Transverse colon (tissue), 4 donors: ENCODE measurements at places on chromosomes 4 and X. TPM values are rescaled to one million over a fixed set of nuclear protein-coding genes. Genes with fewer than 3 reads are reported as not detected.

Gene DMRTC1
- not detected for total RNA-seq

Gene HSFX1
- 1.6 TPM for total RNA-seq

Gene UGT2B7
- 5.6 TPM for total RNA-seq

Gene VCX
- total RNA-seq = not detected

Gene NOP14
- total RNA-seq = 10.0 TPM

DNA sequence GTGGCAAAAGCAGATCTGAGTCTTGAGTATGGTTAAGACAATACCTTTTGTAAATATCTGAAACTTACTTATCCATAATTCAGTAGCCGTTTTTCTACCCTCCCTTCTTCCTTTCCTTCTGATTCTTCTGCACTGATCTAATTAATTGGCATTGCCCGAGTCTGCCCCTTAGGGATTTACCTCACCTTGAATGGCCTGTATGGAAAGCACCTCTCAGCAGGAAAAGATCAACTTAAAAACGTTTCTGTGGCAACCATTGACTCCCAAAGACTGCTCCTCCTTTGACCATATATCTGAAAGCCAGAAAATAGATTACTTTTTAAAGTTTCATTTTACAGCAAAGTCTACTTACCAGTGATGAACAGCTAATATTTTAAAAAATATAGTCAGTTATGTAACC, 496.5 kb upstream of the LCORL start:
- H3K27me3 ChIP-seq = no peaks in the 10 kb centered on the region
- no peaks in the 10 kb centered on the region for H3K36me3 ChIP-seq
- no peak for DNase-seq
- no peak overlapping the region for H3K4me3 ChIP-seq
- H3K27ac ChIP-seq = no peak overlapping the region

DNA sequence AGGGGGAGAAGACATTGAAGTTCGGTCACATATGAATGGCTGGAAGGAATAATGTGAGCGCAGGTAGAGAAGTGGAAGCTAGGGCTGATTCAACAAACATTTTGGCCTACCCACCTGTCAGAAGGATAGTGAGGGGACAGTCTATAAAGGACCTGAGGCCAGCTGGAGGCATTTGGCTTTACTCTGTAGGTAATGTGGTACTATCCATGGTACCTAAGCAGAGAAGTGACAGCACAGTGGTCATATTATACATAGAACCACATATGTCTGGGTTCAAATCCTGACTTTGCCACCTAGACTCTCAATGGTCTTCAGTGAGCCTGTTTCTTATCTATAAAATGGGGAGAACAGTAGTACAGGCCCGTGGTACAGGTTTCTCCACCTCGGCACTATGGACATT, 257.1 kb downstream of the EVC2 start:
- DNase-seq = no peak
- no peaks in the 10 kb centered on the region for H3K36me3 ChIP-seq
- H3K27ac ChIP-seq = no peak overlapping the region

DNA sequence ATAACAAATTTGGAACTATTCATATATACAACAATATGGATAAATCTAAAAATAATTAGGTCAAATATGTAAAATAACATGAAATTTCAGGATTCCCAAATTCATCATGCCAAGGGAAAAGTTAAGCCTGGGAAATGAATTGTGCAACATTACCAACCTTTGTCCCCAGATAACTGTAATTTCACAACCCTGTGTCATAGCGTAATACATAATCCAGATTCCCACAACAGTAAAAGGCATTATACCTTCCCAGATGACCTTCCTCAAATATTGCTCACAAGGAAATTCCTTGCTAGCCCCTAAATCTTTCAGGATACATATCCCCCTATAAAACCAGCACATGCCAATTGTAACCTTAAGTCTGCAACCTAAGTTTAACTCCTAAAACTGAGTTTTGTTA, 32.9 kb upstream of the RAB40A start:
- H3K36me3 ChIP-seq = no peaks in the 10 kb centered on the region
- no peak overlapping the region for H3K27ac ChIP-seq
- DNase-seq = no peak
- no peaks in the 10 kb centered on the region for H3K4me1 ChIP-seq

DNA sequence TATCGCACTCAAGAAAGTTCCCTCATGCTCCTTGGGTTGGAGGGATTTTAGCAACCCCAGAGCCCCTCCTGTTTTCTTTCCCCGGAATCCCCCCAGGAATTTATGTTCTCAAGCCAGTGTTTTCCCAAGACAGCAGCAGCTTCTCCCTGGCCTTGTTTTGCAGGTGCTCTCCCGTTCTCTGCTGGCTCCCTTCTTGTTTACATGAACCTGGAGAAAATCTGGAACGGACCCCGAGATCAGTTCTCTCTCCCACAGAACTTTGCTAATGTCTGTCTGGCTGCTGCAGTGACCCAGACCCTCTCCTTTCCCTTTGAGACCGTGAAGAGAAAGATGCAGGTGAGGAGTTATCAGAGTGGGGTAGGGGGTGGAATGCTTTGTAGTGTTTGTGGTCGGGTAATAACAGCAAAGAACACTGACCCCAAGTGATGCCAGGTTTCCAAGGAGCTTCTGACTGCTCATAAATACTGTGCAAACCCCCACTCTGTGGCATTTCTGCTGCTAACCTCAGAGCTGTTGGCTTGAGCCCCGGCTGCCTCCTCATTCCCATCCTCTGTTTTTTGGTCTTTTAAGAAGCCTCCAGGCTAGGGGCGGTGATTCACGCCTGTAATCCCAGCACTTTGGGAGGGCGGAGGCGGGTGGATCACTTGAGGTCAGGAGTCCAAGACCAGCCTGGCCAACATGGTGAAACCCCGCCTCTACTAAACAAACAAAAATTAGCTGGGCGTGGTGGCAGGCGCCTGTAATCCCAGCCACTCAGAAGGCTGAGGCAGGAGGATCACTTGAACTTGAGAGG, 11.1 kb downstream of the SLC25A43 start:
- H3K27me3 ChIP-seq = no peaks in the 10 kb centered on the region
- peak; percentile 80 for DNase-seq
- H3K4me1 ChIP-seq = peaks cover 10% of the 10 kb centered on the region
- H3K36me3 ChIP-seq = no peaks in the 10 kb centered on the region

DNA sequence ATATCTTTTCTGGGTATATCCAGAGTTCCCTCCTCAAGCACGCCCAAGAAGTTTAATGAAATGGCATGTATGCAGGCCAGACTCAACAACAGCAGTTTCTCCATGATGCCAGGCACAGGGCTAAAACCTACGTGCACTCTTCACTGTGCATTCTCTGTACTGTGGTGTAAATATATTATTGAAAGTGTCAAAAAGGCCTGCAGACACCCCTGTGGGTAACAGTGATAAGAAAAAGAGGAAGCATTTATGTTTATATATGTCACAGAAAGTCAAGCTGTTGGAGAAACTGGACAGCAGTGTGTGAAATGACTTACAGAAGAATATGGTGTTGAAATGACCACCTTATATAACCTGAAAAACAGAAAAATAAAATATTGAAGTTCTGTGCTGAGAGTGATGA, 29.6 kb upstream of the DCAF8L1 start:
- H3K36me3 ChIP-seq = no peaks in the 10 kb centered on the region
- no peak overlapping the region for H3K27ac ChIP-seq
- no peaks in the 10 kb centered on the region for H3K27me3 ChIP-seq
- no peak for DNase-seq
- H3K4me1 ChIP-seq = no peaks in the 10 kb centered on the region

DNA sequence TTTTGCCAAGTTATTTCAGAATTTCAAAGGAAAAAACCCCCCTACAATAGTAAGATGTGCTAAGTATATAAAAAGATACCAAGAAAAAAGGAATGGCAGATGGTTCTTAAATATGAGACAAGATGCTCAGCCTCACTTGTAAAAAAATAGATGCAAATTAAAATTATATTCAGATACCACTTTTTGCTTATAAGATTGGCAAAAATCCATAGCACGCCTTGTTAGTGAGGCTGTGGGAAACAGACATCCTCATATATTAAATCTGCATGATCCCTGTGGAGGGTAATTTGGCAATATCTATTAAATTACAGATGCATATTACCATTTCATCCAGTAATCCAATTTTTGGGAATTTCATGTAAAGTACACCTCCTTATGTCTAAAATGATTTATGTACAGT, 62.5 kb upstream of the PDHA1 start:
- DNase-seq = no peak
- no peak overlapping the region for H3K27ac ChIP-seq
- H3K4me1 ChIP-seq = no peaks in the 10 kb centered on the region
- H3K4me3 ChIP-seq = no peak overlapping the region

- H3K4me1 ChIP-seq = no peaks in the 10 kb centered on the region
- no peaks in the 10 kb centered on the region for H3K27me3 ChIP-seq
- H3K27ac ChIP-seq = no peak overlapping the region
- no peak for DNase-seq
- no peak overlapping the region for H3K4me3 ChIP-seq
These were observed 1.6 kb downstream of the ENAM start for GRCh38 chr4:70630162-70630561.

- peaks cover 10% of the 10 kb centered on the region for H3K4me1 ChIP-seq
- H3K27me3 ChIP-seq = no peaks in the 10 kb centered on the region
- H3K4me3 ChIP-seq = no peak overlapping the region
- no peaks in the 10 kb centered on the region for H3K36me3 ChIP-seq
- DNase-seq = no peak
- no peak overlapping the region for H3K27ac ChIP-seq
These were observed 249.9 kb upstream of the GATB start for GRCh38 chr4:152010710-152011079.

- H3K27me3 ChIP-seq = peaks cover 41% of the 10 kb centered on the region
- H3K4me1 ChIP-seq = no peaks in the 10 kb centered on the region
- peak within 1 kb of the TSS; percentile 3 for H3K4me3 ChIP-seq
- DNase-seq = no peak
These were observed at the start of gene SPOCK3 for GRCh38 chr4:167234316-167234881. Gene SPOCK3 (minus strand): TSS chr4:167234494.

DNA sequence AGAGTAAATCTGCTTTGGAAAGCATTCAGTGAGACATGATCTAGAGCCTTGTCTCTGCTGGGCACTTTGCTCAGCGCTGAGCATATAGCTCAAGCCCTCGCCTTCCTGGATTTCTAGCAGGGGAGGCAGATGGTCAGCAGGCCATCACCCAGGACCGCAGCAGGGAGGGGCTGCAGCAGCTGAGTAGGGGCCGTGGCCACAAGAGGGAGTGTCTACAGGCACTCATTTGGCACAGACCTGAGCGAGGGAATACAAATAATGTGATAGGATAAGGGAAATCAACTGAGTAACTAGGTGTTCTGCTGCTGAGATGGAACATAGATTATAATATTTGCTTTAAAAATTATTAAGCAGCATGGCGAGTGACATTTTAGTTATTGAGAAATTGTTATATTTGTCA, 30.2 kb downstream of the OFD1 start:
- no peak overlapping the region for H3K27ac ChIP-seq
- H3K27me3 ChIP-seq = no peaks in the 10 kb centered on the region
- H3K4me1 ChIP-seq = peaks cover 3% of the 10 kb centered on the region
- no peak overlapping the region for H3K4me3 ChIP-seq
- H3K36me3 ChIP-seq = no peaks in the 10 kb centered on the region
- no peak for DNase-seq
